ENCODE measurements at places on chromosomes 1 and 21.

DNA sequence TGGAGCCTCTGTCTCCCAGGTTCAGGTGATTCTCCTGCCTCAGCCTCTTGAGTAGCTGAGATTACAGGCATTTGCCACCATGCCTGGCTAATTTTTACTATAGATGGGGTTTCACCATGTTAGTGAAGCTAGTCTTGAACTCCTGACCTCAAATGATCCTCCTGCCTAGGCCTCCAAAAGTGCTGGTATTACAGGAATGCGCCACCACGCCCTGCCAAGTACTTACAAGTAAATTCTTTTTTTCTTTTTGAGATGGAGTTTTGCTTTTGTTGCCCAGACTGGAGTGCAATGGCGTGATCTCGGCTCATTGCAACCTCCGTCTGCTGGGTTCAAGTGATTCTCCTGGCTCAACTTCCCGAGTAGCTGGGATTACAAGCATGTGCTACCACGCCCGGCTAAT is 42.5 kb downstream of the RPRD2 start:
- no peak for DNase-seq

- no peak for DNase-seq
Observed at GRCh38 chr1:9505143-9505542, 34.1 kb upstream of the SLC25A33 start.

GRCh38 chr1:8382608-8383505 is 64.9 kb downstream of the SLC45A1 start:
- no peak for DNase-seq

DNA sequence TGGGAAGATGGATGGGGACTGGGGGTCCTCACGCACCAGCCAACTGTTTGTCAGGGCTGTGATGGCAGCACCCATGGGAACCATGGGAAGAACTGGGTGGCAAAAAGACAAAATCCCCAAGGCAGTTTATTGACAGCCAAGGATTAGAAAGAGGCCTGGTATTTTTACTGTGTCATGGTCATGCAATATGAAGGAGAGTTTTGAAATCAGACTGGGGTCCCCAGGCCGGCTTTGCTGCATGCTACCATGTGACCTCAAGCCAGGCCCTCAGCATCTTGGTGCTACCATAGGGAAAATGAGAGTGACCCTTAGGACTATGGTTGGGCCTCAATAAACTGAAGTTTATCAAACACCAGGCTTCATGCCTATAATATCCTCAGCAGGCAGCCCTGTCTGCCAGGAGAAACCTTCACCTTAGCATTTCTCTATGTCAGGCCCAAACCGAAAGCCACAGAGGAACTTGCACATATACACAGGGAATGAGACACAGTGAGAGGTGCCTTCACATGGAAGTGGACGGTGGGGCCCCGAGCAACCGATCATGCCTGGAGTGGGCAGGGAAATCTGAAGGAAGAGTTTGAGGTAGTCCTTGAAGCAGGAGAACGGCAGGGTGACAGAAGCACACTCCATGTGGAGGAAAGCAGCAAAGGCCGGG is 203.2 kb downstream of the HIVEP3 start:
- DNase-seq: no peak

DNA sequence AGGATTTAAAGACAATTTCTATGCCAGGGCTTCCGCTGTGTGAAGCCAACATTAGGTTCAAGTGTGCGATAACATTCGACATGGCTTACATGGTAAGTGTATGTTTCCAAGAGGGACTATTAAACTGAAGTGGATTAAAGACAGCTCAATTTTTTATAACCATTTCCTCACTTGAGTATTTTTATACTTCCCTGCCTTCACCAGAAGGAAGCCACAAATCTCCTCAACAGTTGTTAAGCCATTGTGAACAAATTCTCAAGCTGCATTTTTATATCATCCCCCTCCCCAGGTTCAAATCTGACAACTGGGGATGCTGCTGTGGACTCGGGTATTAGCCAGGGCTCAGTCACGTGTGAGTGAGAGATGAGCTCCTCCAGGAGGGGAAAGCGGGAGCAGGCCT is 116.3 kb downstream of the RHOU start:
- DNase-seq: no peak

DNA sequence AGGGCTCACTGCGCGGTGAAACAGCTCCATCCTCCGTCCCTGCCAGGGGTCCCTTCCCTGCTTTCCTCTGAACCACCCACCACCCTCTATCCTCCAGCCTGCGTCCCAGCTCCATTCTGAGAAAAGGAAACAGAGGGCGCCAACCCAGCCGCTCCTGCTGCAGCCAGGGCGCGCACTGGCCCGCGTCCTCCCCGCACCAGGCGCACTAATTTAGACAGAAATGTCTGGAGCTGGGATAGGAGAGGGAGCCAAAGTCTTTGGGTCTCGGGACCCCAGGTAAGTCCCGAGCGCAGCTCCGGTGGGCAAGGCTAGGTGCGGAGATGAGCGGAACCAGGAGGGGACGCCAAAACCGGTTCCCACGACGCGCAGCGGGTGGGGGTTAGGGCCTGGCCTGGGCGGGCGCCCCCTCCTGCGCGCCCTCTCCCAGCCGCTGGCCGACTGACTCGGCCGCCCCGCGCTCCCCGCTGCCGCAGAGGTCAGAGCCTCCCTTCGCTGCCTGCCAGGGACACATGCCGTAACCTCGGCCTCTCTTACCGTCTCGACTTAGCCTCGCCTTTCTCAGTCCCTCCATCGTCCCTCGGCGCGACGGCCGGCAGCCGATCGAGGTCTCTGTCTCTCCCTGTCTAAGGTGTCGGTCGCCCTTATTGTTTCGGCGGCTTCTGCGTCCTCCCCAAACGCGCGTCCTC is 2.0 kb downstream of the CAMK2N1 start:
- DNase-seq: no peak

DNA sequence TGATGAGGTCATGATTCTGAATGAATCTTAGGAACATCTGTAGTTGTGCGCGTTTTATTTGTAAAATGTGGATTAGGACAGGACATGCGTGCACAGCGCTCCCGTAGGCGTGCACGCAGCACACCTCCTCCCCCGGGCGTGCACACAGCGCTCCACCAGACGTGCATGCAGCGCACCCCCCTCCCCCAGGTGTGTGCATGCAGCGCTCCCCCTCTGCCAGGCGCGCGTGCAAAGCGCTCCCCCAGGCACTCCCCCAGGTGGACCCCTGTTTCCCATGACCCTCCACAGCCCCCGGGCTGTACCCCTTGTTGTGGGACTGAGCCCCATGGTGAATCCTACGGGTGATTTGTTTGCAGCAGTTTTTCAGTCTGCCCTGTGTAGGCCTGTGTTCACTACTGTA is 61.6 kb downstream of the S100B start:
- DNase-seq: no peak

GRCh38 chr1:151501474-151501873 is 9.7 kb upstream of the CGN start:
- no peak for DNase-seq

DNA sequence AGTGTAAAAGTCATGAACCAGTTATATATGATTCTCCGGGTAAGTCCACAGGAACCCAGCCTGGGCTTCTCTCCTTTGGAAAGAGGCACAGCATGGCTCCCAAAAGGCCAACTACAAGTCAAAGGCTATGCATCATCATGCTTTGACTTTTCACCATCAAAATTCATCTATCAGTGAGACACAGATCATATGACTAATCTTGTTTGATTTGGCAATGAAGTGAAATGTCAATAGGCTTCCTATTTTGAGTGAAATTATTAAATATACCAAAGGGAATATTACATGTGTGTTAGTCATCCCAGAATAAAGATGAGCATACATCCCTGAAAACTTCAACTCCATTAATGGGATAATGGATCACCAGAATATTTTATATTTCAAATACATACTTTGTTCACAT is 83.5 kb upstream of the ADGRL2 start:
- no peak for DNase-seq

DNA sequence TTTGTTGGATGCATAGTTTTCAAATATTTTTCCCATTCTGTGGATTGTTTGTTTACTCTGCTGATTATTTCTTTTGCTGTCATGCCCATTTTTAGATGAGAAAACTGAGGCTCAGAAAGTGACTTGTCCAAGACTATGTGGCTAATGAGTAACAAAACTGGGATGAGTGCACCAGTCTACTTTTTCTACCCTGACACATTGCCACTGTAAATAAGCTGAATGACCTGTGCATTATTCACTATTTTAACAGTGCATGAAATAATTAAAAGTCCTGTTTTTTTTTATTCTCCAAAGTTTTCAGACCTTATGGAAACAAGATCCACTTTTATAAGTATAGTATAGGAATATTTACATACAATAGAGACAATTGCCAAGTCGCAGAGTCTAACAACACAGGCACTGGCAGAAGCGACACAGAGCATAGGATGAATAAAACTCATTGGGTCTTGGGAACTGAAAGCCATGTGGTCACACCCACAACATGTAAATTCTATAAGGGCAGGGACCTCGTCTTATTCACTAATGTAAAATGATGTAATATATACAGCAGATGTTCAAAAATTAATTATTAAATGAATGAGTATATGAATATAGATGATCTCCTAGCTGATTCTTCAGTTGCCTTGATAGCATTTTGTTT is 45.2 kb downstream of the HLX start:
- no peak for DNase-seq

- DNase-seq: no peak
Observed at GRCh38 chr1:175262621-175263020, 70.0 kb upstream of the KIAA0040 start.

- no peak for DNase-seq
Observed at GRCh38 chr1:64242895-64243756, 39.7 kb downstream of the UBE2U start.

GRCh38 chr1:162566870-162567269 is 5.3 kb downstream of the UAP1 start:
- no peak for DNase-seq

DNA sequence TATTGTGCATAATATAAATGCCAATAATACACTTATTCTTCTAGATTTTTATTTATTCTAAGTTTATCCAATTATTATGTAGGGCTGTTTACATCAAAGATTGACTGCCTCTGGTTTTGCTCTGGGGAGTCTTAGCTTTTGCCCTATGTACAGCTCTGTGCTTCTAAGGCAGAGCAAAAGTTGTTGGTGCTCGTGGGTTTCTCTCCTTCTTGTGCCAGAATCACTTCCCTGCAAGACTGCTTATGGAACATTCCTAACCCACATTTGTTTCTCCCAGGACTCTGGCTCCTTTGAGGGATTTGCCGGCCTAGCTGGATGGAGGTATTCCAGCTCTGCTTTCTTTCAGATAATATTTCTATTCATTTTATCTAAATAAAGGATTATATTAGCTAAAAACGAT is 849.1 kb downstream of the USP25 start:
- no peak for DNase-seq

DNA sequence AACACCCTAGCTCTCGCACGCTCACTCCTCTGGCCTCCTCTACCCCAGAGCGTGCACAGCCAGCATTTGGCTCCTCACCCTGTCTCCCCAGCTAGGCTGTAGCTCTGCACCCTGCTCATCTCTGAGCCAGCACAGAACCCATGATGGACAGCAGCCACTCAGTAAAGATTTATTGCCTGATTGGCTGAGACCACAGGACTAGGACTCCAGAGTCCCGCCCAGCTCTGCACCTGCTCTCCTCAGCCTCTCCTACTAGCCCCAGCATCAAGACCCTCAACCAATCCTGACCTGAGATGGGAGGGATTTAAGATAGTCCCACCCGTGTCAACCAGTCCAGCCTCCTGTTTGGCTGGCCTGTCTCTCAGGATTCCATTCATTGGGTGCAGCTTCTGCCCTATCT is 9.3 kb downstream of the C1QB start:
- no peak for DNase-seq

DNA sequence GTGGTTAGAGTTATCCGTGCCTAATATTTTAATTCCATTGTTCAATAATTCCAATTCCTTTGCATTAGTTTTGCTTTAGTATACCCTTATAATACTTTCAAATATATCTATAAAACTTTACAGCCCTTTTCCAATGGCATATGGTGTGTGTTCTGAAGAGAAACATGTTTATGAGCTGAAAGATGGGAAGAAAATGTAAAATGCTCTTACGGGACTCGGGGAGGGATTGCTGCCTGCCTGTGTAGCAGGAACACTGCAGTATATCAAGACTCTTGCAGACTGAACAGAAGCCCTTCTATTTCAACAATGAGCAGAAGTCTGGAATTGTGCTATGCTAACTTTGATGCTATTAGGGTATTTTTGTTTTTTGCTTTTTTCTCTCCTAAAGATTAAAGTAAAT is 406.8 kb downstream of the PTBP2 start:
- no peak for DNase-seq

- DNase-seq: no peak
Observed at GRCh38 chr1:231930257-231930947, 303.8 kb downstream of the DISC1 start.

- DNase-seq: no peak
Observed at GRCh38 chr1:81044708-81045107, 756.0 kb upstream of the ADGRL2 start.

All from GDM1 (cell line).